ENCODE measurements at places on chromosomes 5 and 9.
A peak's percentile ranks its signal among the peaks of the same experiment; 100 is the strongest.

- DNase-seq, result no peak
Measured at GRCh38 chr9:14911046-14911445, 818 bp upstream of the FREM1 start.

DNA sequence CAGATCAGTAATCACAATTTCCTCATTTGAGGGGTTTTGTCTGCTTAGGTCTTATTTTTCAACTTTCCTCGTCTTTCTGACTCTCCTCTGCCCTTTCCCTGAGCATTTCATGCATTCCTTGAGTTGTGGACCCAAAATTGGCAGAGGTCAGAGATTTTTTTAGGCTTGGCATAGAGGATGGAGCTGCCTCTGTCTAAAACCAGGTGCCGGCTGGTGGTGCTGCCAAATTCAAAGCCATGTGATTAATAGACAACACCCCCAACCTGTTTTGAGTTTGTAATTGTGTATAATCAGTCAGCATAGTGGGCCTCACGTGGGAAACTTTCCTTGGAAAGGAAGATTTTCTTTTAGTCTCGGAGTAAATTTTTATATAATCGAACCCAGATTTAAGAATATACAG is 39.6 kb downstream of the TJP2 start:
- no peak for DNase-seq

DNA sequence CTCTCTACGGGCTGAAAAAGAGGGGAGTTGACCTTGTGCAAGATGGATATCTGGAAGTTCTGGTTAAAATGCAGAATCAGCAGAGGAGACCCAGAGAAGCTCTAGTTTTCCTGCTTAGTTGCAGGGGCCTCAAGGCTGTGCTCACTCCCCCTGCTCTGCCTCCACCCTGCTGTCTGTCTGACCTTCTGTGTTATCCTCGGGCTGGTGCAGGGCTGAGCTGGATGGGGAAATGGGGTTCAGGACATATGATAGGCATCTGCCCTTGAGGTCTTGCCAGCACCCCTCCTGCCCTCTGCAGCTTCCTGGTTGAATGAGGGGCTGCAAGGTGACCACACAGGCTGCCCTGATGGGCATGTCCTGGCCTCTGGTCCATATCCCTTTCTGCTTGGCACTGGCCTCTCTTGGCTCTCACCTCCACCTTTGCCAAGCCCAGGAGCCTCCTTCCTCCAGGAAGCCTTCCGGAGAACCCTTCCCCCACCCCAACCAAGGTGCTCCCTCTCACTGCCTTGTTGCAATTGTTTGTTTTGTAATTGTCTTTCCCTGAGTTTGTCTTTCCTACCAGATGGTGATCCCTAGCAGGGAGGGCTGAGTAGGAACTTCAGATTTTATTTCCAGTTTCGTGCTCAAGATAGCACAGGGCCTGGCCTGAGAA is 1.3 kb downstream of the TMEM268 start:
- DNase-seq, result no peak

- DNase-seq, result no peak
Measured at GRCh38 chr9:19754921-19755320, 33.9 kb downstream of the SLC24A2 start.

GRCh38 chr9:136527131-136527530 is 18.7 kb downstream of the NOTCH1 start:
- DNase-seq, result no peak

DNA sequence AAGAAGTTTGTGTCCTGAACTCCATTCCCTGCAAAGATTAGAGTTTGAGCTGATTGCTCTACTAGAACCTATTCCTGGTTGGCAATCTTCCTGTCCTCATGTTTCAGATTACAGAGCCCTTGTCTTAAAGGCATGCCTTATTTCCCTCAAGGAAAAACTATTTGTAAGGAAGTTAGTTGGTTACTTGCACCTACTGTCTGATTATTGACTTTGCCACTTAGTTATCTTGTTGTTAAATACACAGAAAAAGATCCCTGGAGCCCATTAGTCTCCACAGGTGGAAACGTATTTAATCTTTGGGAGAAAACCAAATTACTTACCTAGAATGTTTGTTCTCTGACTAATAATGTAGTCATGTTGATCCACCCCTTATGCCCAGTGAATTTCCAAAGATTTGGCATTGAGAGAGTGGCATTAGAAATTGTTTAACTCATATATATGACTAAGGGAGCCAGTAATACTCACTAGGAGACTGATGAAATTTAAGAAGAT is 132.3 kb upstream of the ELL2 start:
- DNase-seq, result no peak

- DNase-seq, result no peak
Measured at GRCh38 chr5:80057921-80058320, 22.8 kb downstream of the THBS4 start.

GRCh38 chr5:170393235-170393634 is 4.1 kb upstream of the KCNMB1 start:
- DNase-seq, result no peak

GRCh38 chr9:113376634-113377567 is at the start of gene HDHD3:
Gene HDHD3, minus strand, starts transcription at chr9:113376986. Its CDS starts 2,632 bp downstream, at chr9:113374354.
- DNase-seq, result peak; percentile 90

DNA sequence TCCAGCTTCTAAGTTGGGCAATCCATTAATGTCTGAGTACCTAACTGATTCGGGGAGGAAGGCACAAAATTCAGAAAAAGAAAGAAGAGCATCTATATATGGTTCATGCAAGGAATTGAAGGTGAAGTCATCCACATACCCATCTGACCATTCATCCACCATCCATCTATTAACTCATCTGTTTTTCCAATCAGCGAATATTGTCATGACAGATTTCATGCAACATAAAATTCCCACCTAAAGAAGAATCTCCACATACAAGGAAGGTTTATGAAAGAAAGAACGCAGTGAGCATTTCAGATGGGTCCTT is 164.7 kb downstream of the GRIA1 start:
- no peak for DNase-seq

- no peak for DNase-seq
Measured at GRCh38 chr5:15290953-15291352, 209.0 kb upstream of the FBXL7 start.

- DNase-seq, result no peak
Measured at GRCh38 chr5:105812304-105812703, 1858.4 kb downstream of the EFNA5 start.

GRCh38 chr5:113128082-113128481 is 151.5 kb downstream of the DCP2 start:
- no peak for DNase-seq

GRCh38 chr9:112601636-112602035 is 115.0 kb downstream of the KIAA1958 start:
- no peak for DNase-seq

DNA sequence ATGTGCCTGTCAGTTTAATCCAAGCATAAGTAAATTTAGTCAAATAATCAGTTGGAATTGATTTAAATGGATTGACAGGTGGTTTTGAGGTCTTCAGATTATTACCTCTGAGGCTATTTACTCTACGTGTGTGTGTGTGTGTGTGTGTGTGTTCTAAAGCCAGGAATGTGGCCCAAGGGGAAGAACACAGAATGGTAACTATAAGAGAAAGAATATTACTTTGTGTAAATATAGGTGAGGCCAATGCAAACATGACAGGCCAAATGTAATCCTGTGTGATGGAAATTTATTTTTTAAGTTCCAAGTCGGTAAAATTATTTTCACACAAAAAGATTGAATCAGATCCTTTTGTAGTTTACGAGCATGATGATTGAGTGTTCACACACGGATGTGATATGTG is 390.0 kb downstream of the PLK2 start:
- DNase-seq, result no peak

DNA sequence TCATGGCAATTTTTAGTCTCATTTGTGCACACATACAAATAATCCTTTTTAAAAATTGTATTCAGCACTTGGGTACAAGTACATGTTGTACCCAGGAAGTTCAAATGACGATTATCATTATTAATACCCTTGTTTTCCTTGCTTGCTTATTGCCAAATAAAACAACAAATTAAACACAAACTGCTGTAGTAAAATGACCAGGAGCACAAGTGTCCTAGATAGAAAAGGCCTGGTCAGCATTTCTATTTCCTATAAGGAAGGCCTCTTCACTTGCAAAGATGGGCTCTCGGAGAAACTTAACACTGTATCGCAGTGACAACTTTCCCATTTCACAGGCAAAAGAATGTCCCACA is 34.7 kb upstream of the PLPP1 start:
- DNase-seq, result no peak

DNA sequence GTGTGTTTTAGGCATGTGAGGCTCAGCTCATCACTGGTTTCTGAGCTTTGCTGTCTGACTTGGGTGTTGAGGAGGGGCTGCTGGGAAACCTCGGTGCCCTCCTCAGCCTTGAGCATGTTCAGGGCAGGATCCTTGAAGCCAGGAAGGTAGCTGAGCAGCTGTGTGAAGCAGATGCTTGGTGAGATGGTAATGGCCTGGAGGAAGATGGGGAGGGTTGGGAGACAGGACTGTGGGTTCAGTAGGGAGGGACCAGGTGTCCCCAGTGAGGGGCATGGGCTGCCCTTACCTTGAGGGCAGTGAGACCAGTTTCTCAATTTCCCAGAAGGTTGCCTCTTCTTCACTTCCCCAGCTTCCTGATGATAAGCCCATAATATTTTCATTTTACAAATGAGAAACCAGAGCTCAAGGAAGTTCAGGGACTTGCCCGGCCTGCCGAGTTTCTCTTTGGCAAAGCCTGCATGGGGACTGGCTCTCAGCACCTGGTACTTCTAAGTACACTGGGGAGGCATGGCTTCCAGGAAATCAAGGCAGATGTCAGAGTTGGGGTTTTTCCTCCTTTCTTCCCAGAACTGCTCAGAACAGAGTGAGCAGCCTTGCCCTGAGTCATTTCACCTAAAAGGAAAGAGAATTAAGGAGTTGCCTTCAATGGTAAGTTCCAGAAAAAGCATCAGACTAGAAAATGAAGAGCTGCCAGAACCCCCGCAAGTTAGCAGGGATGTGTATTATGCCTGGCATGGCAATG is 225.7 kb downstream of the MAST4 start:
- no peak for DNase-seq

DNA sequence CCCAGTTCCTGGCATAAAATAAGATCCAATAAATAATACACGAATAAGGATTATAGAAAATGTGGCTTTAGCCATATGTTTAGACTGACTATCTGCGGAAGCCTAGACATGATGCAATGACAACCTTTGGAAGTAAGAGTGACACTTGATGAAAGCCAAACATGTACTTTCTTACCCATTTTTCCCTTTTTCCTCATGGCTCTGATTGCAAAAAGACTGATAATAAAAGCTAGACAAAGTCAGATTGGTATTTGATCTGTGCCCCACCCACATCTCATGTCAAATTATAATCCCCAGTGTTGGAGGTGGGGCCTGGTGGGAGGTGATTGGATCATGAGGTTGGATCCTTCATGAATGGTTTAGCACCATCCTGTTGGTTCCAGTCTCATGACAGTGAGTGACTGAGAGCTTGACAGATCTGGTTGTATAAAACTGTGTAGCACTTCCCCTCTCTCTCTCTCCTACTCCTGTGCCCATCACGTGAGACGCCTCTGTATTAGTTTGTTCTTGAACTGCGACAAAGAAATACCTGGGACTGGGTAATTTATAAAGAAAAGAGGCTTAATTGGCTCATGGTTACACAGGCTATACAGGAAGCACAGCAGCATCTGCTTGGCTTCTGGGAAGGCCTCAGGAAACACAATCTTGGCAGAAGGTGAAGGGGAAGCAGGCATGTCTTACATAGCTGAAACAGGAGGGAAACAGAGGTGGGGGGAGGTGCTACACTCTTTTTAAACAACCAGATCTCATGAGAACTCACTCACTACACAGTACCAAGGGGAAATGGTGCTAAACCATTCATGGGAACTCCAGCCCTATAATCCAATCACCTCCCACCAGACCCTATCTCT is 243.4 kb upstream of the PIK3R1 start:
- no peak for DNase-seq

GRCh38 chr5:175534070-175534932 is 55.9 kb downstream of the SFXN1 start:
- peak; percentile 96 for DNase-seq

DNA sequence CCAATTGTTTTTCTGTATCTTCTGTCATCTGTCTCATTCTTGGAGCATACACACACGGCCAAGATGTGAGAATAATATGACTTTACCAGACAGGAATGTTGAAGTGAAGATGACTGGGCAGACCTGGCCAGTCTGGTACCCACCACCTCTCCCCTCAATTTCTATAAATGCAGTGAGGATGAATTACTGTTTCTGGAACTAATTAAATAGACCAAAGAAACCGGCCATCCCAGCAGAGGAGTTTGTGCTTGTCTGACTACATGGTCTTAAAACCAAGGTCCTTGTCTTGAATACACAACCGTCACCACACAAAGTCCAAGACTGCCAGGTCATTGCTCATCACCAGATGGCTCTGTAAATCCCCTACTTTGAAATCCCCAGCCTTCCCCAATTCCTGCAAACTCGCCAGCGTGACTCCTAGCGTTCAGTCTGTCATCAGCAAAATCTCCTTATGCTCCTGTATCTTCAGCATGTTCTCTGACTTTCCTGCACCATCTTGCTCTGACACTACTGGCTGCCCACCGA is 147.2 kb downstream of the PDE4D start:
- no peak for DNase-seq

DNA sequence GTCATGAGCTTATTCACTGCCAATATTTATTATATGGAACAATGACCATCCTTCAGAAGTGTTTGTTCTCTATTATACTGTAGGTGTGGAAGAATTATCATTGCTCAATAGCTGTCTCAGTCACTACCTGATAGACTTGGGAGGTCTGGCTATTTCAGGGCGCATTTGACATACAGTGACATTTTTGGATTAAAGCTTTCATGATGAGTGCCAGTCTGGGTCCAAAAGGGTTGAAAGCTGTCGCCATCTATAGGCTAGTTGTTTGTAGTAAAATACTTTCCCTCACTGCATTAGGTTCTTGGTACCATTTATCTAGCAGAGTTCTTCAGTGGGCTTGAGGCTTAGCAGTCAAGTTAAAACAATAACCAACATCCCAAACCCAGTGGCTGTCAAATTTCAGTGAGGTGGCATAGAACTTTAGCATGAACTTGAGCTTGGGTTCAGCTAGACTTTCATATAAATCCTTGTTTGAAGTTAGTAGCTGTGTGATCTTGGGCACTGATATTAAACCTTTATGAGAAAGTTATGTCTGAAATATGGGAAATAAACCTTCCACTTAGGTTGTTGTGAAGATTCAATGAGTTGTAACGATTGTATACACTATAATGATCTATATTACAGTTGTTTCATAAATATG is 110.5 kb upstream of the CDKN2B start:
- DNase-seq, result peak; percentile 18

DNA sequence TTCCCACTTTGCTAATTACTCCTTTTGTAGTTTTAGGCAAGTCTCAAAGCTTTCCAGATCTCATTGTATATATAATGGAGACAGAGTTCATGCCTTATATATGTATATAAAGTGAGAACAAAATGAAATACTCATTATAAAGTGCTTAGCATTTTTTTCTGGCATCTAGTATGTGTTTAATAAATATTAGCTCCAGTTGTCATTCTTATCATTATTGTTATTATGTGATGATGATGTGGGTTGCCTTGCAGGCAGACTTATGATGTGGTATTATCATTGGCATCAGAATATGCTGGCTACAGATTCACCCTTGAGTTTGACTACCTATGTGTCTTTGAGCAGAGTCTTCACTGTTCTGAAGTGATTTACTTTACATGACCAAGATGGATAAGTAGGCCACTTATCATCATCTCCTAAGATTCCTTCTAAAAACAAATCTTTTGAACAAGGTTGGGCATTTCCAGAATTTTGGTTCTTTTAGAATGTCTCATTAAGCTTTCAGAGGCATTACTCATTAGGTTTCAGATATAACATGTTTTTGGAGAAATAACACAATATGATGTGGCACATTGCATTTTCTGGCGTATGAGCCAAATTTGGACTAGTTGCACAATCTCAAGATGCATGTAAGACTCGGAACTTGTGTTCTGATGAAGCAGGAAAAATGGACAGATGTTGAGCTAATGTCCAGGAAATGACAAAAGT is 145.6 kb upstream of the TNC start:
- no peak for DNase-seq

All from ELF-1 (cell line).